ENCODE measurements at places on chromosomes 5 and 9. TPM values are rescaled to one million over a fixed set of nuclear protein-coding genes. Genes with fewer than 3 reads are reported as not detected.

MAN1B1 gene
- 124 TPM for total RNA-seq

BRINP1 gene
- 1.7 TPM for total RNA-seq

GARIN3 gene
- total RNA-seq: 27.8 TPM

DNA sequence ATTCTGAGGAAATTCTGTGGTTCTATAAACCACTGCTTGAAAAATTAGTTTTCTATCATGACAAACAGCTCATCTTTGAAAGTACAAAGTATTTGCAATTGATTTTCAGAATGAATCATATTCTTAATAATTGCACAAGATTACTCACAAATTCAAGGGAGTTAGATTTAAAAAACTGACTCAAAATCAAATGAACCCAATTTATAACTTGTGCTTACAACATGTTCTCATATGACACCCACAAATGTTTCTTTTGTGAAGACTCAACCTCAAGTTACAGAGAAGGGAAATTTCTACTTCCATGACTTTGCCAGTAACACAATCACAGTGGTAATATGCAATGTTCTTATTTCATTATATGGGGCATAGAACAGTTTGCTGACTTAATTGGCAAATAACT, 272.0 kb upstream of the ACTBL2 start:
- no peak overlapping the region for H3K4me3 ChIP-seq
- no peaks in the 10 kb centered on the region for H3K27me3 ChIP-seq

DNA sequence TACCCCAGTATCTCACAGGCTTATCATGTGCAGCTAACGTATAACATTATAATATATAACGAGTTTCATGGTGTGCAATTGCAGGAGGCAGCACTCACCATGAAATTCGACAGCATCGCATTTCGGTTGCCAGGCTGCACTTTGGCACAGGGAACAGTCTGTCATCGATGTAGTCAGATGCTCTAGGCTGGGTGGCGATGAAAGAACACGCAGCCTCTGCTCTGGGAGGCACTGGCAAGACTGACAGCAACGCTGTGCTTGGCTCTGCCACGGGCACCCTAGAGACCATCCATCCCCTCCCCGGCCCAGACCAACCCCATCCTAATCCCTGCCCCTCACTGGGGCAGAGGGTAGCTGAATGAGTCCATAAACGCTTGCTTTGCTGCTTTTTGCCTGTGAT, 290.8 kb downstream of the MED10 start:
- no peak overlapping the region for H3K27ac ChIP-seq
- DNase-seq: no peak
- H3K36me3 ChIP-seq: no peaks in the 10 kb centered on the region
- H3K4me1 ChIP-seq: no peaks in the 10 kb centered on the region
- no peak overlapping the region for H3K4me3 ChIP-seq

DNA sequence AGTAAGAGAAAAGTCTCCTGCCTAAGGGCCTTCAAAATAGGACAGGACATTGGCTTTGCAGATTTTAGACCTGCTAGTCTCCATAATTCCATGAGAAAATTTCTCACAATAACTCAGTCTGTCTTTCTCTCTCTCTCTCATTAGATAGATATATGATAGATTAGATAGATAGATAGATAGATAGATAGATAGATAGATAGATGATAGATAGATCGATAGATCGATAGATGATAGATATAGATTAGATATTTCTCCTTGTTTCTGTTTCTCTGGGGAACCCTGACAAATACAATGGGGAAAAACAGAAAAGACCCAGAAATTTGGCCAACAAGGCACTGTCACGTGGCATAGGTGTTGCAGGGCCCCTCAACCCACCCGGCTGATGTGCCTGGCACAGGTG, 84.4 kb upstream of the ALDH1B1 start:
- no peak overlapping the region for H3K4me3 ChIP-seq
- no peak for DNase-seq
- no peaks in the 10 kb centered on the region for H3K27me3 ChIP-seq
- H3K36me3 ChIP-seq: no peaks in the 10 kb centered on the region

GRCh38 chr5:151381899-151382298, 34.5 kb upstream of the SLC36A2 start:
- H3K27ac ChIP-seq: no peak overlapping the region
- H3K36me3 ChIP-seq: no peaks in the 10 kb centered on the region
- H3K4me3 ChIP-seq: no peak overlapping the region
- DNase-seq: no peak
- no peaks in the 10 kb centered on the region for H3K27me3 ChIP-seq

DNA sequence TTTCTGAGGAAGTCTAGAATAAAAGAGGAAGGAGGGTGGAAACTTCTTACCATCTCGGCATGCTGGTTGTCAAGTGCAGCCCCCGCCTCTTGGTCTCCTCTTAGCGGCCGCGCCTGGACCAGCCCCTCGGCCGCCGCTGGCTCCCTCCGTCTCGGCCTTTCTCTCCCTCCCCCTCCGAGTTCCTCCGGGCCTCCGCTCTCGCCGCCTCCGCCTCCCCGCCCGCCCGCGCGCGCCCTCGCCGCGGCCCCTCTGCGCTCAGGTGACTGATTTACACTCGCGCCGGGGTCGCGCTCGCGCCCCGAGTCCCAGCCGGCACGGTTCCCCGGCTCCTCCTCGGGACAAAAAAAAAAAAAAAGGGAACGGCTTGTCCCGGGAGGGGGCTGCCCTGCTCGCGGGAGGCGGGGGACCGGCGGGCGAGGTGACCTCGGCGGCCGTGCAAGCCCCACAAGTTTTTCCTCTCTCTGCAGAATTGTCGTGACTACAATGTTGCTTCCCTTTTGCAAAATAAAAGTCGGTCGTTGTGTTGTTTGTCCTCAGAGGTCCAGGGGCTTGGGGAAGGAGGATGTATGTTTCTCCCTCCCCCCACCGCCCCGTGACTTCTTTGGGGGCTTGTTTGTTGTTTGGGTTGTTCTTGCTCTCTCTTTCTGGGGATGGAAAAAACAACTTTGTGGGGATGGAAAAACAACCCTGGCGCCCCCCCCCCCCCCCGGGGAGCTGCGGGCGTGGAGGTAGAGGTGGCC, at the start of gene BNC2:
Gene BNC2 (minus strand): TSS at position 75 of the 740 bp plus-strand sequence. CDS start 22 bp downstream, at position 53.
- H3K4me1 ChIP-seq: no peaks in the 10 kb centered on the region
- H3K27ac ChIP-seq: peak within 1 kb of the TSS; percentile 99
- DNase-seq: peak; percentile 57
- H3K36me3 ChIP-seq: no peaks in the 10 kb centered on the region
- peak within 1 kb of the TSS; percentile 75 for H3K4me3 ChIP-seq

GRCh38 chr9:34124099-34124498, 2.4 kb downstream of the DCAF12 start:
- no peak overlapping the region for H3K27ac ChIP-seq
- H3K4me1 ChIP-seq: peaks cover 46% of the 10 kb centered on the region
- H3K36me3 ChIP-seq: no peaks in the 10 kb centered on the region

DNA sequence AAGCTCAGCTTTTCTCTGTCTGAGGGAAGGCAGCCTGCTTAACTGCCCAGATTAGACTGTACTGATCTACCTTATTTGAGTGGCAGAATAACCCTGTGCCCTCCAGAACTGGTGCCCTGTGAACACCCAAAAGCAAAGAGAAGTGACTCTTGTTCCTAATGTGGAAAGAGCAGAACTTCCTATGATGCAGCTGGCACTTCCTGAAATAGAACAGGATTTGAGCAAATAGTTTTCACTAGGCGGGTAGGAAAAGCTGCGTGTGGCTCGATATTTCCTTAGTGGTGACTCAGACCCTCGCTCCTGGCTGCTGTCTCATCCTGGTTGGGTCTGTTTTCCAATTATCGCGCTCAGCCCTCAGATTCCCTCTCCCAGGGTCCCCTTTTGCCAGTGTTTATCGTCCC, 89.9 kb downstream of the SH3TC2 start:
- H3K4me1 ChIP-seq: no peaks in the 10 kb centered on the region
- H3K36me3 ChIP-seq: no peaks in the 10 kb centered on the region
- H3K4me3 ChIP-seq: no peak overlapping the region
- DNase-seq: peak; percentile 20
- H3K27me3 ChIP-seq: no peaks in the 10 kb centered on the region
- H3K27ac ChIP-seq: no peak overlapping the region

DNA sequence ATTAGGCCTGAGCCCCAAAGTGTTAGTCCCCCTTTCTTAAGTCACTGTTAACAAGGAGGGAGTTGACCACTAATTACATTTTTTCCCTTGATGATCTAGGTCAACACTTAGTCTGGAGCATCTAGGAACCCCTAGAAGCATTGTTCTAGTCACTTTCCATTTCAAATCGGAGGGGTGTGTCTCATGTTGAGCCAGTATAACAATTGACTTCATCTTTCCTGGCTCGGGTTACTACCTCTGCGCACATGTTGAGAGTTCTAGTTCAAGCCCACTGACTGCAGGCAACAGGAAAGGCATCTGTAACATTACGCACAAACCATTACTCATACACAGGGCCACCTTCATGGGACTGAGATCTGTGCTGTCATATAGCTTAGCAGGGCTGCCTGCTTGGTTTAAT, 164.9 kb downstream of the NTRK2 start:
- DNase-seq: no peak
- H3K27me3 ChIP-seq: no peaks in the 10 kb centered on the region
- no peak overlapping the region for H3K27ac ChIP-seq
- no peaks in the 10 kb centered on the region for H3K4me1 ChIP-seq
- no peak overlapping the region for H3K4me3 ChIP-seq
- H3K36me3 ChIP-seq: no peaks in the 10 kb centered on the region

GRCh38 chr5:96633820-96634219, 28.4 kb upstream of the CAST start:
- no peaks in the 10 kb centered on the region for H3K36me3 ChIP-seq
- no peaks in the 10 kb centered on the region for H3K27me3 ChIP-seq
- H3K4me1 ChIP-seq: no peaks in the 10 kb centered on the region
- no peak overlapping the region for H3K4me3 ChIP-seq
- no peak for DNase-seq

DNA sequence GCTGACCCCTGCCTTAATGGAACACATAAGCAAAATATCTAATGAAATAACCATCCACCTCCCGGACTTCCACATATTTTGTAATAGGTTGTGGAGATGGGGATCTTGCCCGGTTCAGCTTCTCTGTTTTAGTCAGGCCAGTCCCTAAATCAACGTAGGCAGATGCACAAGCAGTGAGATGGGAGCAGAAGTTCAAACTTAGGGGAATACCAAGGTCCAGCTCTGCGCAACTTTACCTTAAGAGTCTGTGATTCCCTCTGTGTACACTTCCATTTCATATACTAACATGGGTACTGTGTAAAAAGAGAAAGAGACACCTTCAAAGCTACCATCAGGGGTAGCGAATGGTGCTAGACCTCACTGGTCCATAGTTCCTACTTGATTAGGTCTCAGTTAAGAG, 110.9 kb downstream of the NTRK2 start:
- no peaks in the 10 kb centered on the region for H3K4me1 ChIP-seq
- no peak overlapping the region for H3K4me3 ChIP-seq
- no peaks in the 10 kb centered on the region for H3K36me3 ChIP-seq
- H3K27ac ChIP-seq: no peak overlapping the region
- H3K27me3 ChIP-seq: no peaks in the 10 kb centered on the region

DNA sequence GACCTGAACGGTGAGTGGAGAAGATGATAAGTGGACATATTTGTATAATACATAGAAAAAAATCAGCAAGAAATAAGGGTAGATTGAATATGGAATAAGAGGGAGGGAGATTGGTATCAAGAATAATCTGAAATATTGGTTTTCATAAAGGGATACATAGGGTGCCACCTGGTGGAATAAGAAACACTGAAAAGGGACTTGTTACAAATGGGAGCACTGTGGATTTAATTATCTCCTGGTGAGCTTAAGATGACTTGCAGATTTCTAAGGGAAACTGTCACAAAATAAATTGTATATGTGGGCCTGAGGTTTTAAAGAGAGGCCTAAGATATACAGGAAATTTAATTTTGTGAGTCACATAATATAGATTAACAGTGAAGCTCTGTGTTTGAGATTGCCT, 1403.5 kb upstream of the CDH18 start:
- H3K27me3 ChIP-seq: no peaks in the 10 kb centered on the region

GRCh38 chr5:62909326-62909725, 330.7 kb downstream of the LRRC70 start:
- no peak overlapping the region for H3K4me3 ChIP-seq
- H3K4me1 ChIP-seq: no peaks in the 10 kb centered on the region
- H3K27me3 ChIP-seq: no peaks in the 10 kb centered on the region
- no peak overlapping the region for H3K27ac ChIP-seq

- H3K36me3 ChIP-seq: no peaks in the 10 kb centered on the region
- no peak overlapping the region for H3K27ac ChIP-seq
- no peaks in the 10 kb centered on the region for H3K4me1 ChIP-seq
- H3K4me3 ChIP-seq: no peak overlapping the region
These were observed 56.2 kb upstream of the TNPO1 start for GRCh38 chr5:72760259-72760658.

All from testis (tissue), 5 donors.